ENCODE measurements at places on chromosomes 2 and 18.

GRCh38 chr2:4915357-4915756 is 776.8 kb upstream of the SOX11 start:
- no peak for DNase-seq

- DNase-seq = no peak
Observed at GRCh38 chr2:25164561-25164960, 3.8 kb downstream of the POMC start.

DNA sequence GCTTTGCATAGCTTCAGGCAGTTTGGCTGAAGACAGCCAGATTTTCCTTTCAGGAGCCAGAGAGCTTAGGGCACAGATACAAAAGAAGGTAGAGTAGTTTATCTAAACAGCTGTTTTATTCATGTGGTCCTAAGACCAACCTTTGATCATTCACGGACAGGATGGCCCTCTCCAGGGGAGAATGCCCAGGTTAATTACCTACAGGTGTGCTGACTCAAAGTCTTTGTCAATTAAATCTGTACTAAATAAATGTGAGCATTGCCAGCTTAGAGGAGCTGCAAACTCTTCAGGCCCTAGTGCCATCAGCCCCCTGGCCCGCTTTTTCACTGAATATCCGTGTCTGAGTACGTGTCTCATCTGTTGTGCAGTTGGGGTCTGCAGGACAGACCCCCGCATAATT is 554.7 kb downstream of the NUP35 start:
- DNase-seq = no peak

DNA sequence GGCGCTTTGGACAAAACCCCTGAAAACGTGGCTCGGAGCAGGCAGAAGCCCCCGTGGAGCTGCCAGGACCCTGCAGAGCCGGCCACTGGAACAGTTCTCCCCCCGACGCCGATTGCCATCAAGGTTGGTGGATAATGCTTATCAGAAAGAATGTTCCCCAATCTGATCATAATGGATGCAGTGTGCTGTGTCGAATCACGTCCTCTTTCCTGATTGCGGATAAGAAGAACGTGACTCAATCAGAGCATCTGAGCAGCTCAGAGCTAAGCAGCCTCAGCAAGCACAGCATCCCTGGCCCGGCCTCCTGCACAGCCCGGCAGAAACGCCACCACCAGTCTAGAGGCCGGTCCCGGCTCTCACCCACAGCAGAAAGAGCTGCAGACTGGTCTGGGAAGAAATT is 488.0 kb downstream of the EIPR1 start:
- no peak for DNase-seq

- no peak for DNase-seq
Observed at GRCh38 chr2:19653509-19653908, 248.3 kb downstream of the TTC32 start.

GRCh38 chr2:83899271-83899670 is 559.8 kb downstream of the SUCLG1 start:
- no peak for DNase-seq

- no peak for DNase-seq
Observed at GRCh38 chr2:231877533-231878456, 48.4 kb downstream of the NPPC start.

- DNase-seq = no peak
Observed at GRCh38 chr2:18067588-18068384, 189.3 kb downstream of the KCNS3 start.

GRCh38 chr2:178731300-178731699 is 75.9 kb downstream of the TTN start:
- no peak for DNase-seq

All from T-cell (primary cell).